ENCODE measurements at places on chromosomes 7 and 10.

DNA sequence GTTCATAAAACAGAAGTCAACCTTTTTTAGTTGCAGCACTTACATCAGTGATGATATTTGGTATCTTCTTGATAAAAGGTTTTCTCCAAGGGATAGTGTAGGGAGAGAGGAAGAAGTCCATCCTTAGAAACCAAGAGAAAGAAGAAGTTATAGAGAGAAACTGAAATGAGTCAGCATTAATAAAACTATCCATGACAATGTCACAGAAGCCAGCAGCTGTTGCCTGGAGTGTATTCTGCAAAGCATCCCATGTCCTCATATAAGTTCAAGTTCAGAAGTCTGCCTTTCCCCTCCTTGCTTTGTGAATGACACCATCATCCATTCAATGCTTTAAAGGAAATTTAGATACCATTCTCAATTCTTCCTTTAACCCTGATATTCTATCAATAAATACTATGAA, 14.4 kb upstream of the COL1A2 start:
- no peak for DNase-seq

DNA sequence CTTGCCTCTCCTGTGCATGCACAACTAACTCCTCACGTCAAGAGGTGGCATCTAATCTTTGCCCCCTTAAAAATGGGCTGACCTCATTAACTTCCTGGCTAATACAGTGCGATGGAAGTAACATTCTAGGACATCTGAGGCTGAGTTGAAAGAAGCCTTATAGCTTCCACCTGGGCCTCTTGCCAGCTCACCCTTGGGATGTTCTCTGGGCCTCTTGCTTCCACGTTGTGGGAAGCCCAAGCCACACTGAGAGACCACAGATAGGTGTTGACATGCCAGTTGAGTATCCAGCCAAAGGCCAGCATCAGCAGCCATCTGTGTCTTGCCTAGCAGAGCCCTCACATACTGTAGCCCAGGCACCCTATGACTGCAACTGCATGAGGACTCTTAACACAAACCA, 60.8 kb upstream of the GDF10 start:
- DNase-seq: no peak

- DNase-seq: no peak
These were observed 591.9 kb upstream of the MGMT start for GRCh38 chr10:128875030-128875744.

- DNase-seq: no peak
These were observed 10.4 kb downstream of the RNF133 start for GRCh38 chr7:122688400-122688998.

DNA sequence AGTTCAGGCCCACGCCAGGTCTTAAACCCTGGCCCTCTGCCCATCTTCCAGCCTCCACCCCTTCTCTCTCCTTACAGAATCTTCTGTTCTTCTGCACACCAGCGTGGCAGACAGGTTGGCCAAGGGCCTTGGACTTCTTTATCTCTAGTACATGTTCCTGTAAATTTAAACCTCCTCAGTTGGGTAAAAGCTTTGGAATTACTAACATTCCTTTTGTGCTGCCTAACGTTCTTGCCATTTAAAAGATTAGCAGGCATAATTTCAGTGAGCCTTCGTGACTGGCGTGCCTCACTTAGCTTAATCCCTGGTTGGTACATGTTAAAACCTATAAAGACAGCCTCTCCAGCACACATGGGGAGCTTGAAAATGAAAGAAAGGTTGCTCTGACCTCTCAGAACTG, 192.2 kb downstream of the CUX1 start:
- DNase-seq: no peak

DNA sequence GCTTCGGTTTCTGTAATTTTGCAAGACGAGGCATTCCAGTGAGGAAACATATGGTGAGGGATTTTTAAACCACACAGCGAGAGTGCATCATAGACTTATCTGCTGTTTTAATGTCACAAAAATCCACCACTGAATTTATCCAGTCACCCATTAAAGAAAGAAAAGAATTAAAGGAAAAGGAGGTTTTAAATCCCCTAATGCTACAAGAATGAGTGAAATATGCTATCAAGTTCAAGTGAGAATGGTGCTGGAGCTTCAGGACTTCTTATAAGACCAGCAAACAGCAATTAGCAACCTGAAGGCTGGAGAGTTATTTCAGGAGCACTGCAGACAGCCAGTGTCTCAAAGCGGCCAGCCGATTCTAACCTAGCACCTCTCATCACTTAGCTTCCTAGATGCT, 439.1 kb upstream of the MGMT start:
- no peak for DNase-seq

- no peak for DNase-seq
These were observed 6.5 kb downstream of the CABCOCO1 start for GRCh38 chr10:61669161-61669725.

DNA sequence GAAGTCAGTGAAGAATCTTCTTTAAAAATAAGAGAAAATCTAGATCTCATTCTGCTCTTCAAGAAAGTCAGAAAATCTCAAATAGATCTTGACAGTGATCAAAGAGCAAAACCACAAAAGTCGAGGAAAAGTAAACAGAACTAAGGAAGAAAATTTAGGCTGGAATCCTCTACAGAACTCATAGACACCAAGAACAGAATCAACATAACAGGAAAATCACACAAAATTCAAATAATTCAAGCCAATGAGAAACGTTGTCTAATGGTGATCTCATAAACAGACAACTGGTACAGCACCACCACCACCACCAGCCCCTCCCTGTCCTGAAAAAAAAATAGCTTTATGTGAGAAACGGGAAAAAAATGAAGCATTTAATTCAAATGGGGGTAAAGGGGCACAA, 6.9 kb downstream of the ITGB1 start:
- DNase-seq: no peak

- no peak for DNase-seq
These were observed 1.7 kb upstream of the NEURL1 start for GRCh38 chr10:103491729-103492364.

- no peak for DNase-seq
These were observed 2.9 kb upstream of the SPAG6 start for GRCh38 chr10:22342421-22342820.

GRCh38 chr7:29480451-29480850, 83.2 kb upstream of the PRR15 start:
- DNase-seq: no peak

GRCh38 chr7:148163246-148163645, 427.3 kb upstream of the C7orf33 start:
- no peak for DNase-seq

DNA sequence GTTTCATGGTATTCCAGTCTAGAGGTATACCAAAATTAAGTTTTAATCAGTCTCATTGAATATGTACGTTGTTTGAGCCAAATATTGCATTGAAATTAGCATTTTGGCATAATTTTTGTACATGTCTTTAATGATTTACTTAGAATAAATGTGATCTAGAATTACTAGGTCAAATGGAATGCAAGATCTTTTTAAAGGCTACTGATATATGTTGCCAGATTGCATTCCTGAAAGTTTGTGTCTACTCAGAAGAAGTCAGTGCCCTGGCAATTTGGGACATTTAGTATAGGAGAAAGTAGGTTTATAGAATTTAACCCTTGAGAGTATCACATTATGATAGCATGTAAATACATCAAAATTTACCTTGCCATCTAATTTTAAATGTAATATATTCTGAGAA, 32.4 kb downstream of the KMT2E start:
- no peak for DNase-seq

DNA sequence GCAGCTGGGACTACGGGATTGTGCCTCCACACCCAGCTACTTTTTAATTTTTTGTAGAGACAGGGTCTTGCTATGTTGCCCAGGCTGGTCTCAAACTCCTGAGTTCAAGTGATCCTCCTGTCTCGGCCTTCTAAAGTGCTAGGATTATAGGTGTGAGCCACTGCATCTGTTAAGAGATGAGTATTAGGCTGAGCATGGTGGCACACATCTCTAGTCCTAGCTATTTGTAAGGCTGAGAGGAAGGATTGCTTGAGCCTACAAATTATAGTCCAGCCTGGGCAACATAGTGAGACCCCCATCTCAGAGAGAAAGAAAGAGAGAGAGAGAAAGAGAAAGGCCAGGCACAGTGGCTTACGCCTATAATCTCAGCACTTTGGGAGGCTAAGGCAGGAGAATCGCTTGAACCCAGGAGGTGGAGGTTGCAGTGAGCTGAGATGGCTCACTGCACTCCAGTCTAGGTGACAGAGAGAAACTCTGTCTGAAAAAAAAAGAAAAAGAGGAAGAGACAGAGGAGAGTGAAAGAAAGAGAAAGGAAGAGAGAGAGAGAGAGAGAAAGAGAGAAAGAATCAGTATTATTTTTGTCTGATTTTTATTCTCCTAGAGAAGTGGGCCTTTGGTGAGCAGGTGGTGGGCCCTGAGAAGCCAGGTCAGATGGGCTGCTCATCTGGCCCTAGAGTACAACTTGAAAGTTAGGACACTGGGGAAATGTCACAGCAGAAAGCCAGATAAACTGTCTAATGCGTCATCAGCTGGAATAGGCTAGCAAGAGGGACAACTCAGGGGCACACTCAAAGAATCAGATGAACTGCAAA, 58.2 kb upstream of the ZRANB1 start:
- no peak for DNase-seq

GRCh38 chr10:11795101-11795920, 27.8 kb upstream of the PROSER2 start:
- DNase-seq: no peak

DNA sequence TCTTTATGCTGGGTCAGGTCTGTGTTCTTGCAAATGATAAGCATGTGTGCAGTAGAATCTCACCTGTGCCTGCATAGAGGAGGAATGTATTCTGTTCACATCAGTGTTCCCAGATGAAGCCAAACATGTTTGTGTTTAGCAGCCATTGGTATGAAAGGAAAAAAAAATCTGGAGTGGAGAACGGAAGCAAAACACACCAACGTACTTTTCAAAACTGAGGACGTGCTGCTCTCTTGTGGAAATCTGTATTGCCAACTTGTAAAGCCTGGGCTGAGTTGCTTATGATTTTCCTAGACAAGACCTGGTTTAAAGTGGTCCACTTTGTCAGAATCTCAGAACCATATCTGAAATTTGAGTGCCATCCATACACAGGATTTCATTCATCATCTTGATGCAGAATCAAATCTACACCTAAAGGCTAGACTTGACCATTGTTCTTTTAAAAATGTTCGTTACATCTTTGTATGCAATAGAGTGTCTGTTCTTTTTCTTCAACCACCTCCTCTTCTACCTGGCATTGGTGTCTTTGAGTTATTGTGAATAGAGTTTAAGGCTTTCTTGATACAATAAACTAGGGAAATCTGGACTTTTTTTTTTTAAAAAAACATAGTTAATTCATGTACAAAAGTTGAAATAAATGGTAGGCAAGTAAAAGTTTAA, 367.7 kb downstream of the PHF14 start:
- no peak for DNase-seq

DNA sequence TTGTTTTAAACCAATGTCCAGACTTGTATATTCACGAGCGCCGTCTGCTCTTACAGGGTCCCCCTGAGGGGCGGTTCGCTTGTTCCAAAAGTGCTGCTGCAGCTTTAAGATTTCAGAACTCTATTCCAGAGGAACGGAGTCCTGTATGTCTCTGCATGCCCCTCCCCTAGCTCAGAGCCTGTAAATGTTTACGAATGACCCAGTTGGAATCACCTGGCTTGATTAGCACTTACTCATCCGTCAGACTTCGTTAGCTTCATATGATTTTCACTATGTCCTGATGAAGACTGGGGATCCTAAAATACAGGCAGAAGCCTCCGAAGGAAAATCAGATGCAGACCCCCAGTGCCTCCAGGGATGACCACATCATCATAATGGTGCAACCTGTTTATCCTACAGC, 4.5 kb upstream of the CHST15 start:
- no peak for DNase-seq

- no peak for DNase-seq
These were observed 658 bp downstream of the CYP2E1 start for GRCh38 chr10:133527771-133528271.

DNA sequence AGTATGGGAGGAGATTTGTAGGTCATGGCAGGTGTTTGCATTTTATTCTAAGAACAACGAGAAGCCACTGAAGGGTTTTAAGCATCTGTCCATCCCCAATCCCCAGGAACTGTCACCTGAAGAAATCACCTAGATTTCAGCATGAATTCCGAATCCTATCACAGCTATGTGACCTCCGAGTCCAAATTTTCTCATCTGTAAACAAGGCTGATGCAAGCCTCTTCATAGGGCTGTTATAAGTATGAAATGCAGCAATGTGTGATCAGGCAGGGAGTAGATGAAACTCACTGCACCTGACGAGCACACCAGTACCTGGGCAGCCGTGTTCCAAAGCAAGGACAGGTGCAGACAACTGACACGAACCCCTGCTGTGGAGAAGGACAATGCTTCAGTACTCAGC, 14.0 kb downstream of the HABP2 start:
- DNase-seq: no peak

GRCh38 chr7:90693939-90694338, 97.8 kb downstream of the CDK14 start:
- DNase-seq: no peak

GRCh38 chr10:75068523-75068922, 42.9 kb upstream of the SAMD8 start:
- no peak for DNase-seq

- no peak for DNase-seq
These were observed 7.4 kb upstream of the ZMYND11 start for GRCh38 chr10:127612-128432.

GRCh38 chr7:117285826-117286225, 37.0 kb downstream of the WNT2 start:
- DNase-seq: no peak

- no peak for DNase-seq
These were observed 132.5 kb downstream of the SORBS1 start for GRCh38 chr10:95428701-95429100.

DNA sequence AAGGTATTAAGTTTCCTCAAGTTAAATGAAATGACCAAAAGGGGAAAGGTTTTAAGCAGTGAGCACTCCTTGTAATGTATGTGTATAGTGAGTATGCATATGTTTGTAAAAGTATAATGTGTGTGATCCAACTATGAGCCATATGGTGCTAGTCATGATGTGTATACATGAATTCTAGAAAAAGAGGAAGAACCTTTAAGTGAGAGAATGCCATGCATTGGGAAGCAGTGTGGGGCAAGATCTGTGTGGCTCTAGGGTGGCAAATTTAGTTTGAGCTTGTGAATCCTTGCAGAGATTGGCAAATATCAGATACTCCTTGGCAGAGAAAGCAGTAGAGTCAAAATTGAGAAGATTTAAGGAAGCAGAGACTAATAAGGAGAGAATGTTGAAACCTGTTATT, 435.0 kb downstream of the AUTS2 start:
- DNase-seq: no peak

GRCh38 chr7:2273866-2274265, 31.8 kb downstream of the NUDT1 start:
- DNase-seq: no peak

- no peak for DNase-seq
These were observed 3.7 kb downstream of the CFAP69 start for GRCh38 chr7:90248706-90249105.

GRCh38 chr10:121133901-121134300, 282.7 kb downstream of the WDR11 start:
- no peak for DNase-seq

- no peak for DNase-seq
These were observed 79.1 kb downstream of the PRTFDC1 start for GRCh38 chr10:24873281-24873683.

GRCh38 chr7:141355032-141355431, 196.2 kb upstream of the AGK start:
- DNase-seq: no peak

- no peak for DNase-seq
These were observed 83.3 kb downstream of the PLXNA4 start for GRCh38 chr7:132492823-132493445.

GRCh38 chr10:37976091-37976879, at the start of gene ZNF25:
Gene ZNF25, minus strand, starts transcription at chr10:37976647. Its CDS starts 4,925 bp downstream, at chr10:37971722.
- peak; percentile 95 for DNase-seq

All from activated T-helper 9 cell treated with anti-CD3 and anti-CD28 coated beads, Interleukin-2, amount 50 U/mL, for 16 hours (primary cell).